Activated effector memory CD4-positive, alpha-beta T cell treated with Interleukin-2 at 50 U/mL for 16 hours (primary cell): ENCODE measurements at places on chromosomes 16 and 17.

GRCh38 chr16:85033171-85033570, 5.6 kb downstream of the KIAA0513 start:
- no peak for DNase-seq

GRCh38 chr16:49307176-49307575, 25.5 kb upstream of the CBLN1 start:
- no peak for DNase-seq

DNA sequence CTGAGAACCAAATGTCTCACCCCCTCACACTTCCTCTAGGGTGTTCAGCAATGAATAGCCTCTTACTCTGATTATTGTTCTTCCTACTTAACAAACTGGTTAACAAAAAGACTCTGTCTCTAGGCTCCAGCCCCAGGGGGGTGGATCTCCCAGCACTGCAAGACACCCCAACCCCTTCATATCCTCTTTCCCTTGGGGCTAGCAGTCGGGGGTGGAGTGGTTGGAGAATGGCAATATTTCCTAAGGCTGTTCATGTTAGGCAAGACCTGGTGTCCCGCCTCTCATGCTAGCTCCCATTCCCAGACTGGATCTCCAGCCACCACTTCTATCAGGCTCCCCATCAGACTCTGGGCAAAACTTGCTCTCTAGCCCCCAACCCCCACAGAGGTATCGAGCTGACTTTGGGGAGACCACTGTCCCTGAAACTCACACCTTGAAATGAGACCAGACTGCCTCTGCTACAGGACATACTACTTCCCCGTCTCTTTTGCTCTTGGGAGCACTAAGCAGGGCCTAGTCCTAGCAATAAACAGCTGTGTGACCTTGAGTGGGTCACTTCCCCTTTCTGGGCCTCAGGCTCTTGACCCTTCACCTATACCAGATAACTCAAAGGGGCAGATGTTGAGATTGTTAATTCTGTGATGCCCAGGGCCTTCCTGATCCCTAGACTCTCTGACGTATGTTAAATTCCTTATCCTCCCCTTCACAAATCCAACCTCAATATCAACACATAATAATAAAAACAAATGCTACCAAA, 2.4 kb downstream of the SLC25A35 start:
- DNase-seq: no peak

GRCh38 chr17:36827081-36827480, 110.2 kb upstream of the LHX1 start:
- no peak for DNase-seq

- no peak for DNase-seq
These were observed 12.1 kb upstream of the TMEM92 start for GRCh38 chr17:50262001-50262794.

DNA sequence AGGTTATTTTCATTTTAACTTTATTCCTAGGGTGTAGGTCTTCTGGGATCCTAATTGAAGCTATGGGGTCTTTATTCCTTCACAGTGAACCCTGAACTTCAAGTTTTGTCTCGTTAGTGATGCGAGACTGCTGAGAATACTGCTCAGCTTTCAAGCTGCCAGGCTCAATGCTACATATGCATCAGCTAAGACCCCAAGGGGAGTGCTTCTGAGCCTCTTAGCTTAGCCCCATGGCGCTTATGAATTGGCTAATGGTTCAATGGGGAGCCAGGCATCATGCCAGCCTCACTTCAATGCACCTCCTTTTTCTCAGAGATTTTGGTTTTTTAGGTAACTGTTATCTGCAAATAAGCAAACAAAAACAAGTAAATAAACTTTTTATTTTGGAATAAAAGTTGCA, 94.1 kb upstream of the SIAH1 start:
- no peak for DNase-seq

- no peak for DNase-seq
These were observed 23.7 kb upstream of the SPNS2 start for GRCh38 chr17:4475001-4475400.

- DNase-seq: no peak
These were observed 4.3 kb upstream of the NUPR1 start for GRCh38 chr16:28543072-28543471.

- no peak for DNase-seq
These were observed 27.9 kb upstream of the PMFBP1 start for GRCh38 chr16:72199761-72200337.

DNA sequence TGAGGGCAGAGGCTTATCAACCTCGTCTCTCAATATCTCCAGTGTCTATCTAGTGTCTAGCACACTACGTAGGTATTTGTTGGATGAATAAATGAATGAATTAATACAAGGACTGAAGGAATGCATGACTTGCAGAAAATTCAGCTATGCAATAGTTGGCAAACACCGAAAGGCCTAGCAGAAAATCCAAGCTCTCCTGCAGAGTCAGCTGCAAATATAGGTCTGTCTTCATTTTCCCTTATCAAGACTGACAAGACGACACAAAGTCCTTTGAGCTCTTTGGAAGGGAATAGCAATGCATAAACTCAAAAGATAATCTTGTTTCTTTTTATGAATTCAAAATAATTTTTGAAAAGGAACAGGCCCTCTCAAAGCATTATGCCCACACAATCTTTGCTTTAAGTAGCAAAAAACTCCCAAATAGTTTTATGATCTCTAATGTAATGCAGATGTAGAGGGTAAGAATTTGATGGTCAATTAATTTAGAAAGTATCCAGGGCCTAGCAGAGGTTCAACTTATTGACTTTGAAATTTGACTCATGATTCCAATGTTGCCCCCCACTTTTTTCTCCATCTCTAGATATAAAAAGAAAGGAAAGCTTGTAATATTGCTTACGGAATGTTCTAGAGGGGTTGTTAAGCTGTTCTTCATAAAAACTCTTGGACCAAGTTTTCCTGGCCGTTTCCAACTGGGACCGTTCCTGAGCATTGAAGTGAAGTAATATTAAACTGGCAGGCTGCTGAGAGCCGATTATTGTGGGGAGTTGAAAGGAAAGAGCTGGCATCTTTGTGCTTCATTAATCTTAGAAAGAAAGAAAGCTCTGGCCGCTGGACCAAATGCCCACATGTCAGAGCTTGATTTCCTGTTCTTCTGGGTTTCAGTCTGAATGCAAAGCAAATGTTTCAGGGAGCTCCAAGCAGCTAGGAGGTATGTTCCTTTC, 227.3 kb downstream of the HS3ST3A1 start:
- no peak for DNase-seq

- DNase-seq: no peak
These were observed 14.6 kb downstream of the SRCIN1 start for GRCh38 chr17:38590988-38591758.

- DNase-seq: no peak
These were observed 19.1 kb upstream of the NETO2 start for GRCh38 chr16:47162670-47163420.

GRCh38 chr17:73432624-73433190, 120.9 kb upstream of the CDC42EP4 start:
- no peak for DNase-seq

DNA sequence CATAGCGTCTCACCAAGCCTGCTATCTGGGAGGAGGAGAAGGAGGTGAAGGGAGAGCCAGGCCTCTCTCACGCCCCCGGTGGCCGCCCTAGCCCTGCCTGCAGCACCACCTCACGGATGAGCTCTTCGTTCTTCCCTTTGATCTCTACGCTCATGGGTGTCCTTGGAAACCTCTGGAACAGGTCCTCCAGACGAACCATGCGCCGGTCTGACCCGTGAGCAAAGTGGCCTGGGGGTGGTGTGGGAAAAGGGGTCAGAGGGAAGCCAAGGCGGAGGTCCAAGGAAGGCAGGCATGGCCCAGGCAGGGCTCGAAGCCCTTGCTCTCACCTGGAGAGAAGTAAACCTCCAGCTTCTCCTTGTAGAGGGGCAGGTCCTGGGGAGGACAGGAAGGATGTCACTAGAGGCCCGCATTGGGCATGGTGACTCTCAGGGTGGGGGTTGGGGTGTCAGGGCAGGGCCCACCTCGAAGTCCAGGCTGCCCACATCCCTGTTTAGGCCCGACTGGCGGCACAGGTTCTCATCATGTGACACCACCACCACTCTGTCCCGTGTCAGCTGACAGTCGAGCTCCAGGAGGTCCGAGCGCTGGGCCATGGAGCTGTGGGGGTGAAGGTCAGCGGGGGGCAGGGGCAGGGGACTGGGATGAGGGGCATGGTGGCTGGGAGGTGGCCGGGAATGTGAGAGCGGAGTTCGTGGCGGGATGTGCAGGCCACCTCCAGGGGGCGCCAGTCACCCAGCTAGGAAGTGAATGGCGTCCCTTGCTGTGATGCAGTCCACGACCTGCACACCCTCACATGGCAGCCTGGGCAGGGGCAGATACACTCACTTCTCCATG, 923 bp downstream of the GDPD3 start:
- peak; percentile 37 for DNase-seq

- DNase-seq: no peak
These were observed 21.6 kb downstream of the UBALD1 start for GRCh38 chr16:4593086-4593485.

GRCh38 chr17:17952691-17953090, 19.5 kb downstream of the TOM1L2 start:
- DNase-seq: no peak
